ENCODE measurements at places on chromosomes 2 and 18.

DNA sequence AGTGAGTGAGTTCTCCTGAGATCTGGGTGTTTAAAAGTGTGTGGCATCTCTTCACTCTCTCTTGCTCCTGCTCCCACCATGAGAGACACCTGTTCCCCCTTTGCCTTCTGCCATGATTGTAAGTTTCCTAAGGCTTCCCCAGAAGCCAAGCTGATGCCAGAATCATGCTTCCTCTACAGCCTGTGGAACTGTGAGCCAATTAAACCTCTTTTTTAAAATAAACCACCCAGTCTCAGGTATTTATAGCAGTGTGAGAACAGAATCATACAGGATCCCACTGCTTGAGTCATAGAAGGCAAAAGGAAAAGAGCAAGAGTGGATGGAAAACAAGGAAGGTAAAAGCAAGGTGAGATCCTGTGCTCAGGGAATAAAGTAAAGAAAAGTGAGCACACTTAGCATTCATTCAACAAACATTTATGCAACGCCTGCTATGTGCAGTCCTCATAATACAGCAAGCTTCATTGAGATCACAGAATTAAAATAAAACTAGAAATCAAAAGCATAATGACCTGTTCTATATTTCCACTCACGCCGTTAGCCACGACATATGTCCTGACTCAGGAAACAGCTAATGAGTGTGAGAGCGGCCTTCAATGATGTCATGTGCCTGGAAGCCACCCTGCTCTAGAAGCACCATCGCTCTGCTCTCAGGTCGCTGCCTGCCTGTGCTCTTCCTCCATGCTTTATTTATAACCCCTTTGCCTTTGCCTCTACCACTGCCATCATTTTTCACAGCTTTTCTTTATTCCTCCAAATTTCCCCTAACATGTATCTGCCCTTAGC, 11.3 kb upstream of the COPS8 start:
- DNase-seq = no peak

DNA sequence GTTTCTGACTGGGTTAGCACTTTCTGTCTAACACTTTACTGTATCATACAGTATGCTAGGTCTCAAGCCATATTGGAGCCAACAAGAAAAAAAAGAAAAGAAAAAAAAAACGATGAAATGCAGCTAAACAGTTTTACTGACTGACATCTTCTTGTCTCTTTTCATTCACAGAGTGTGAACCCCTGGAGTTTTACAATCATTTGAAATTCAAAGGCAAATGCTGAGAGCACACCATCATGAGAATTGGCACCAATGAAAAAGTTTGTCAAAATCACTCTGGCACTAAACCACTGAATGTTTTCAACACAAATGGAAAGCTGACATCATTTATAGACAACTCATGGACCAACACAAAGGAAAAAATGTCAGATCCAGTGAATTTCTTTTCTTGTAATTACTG, 513.3 kb downstream of the LRRTM4 start:
- no peak for DNase-seq

DNA sequence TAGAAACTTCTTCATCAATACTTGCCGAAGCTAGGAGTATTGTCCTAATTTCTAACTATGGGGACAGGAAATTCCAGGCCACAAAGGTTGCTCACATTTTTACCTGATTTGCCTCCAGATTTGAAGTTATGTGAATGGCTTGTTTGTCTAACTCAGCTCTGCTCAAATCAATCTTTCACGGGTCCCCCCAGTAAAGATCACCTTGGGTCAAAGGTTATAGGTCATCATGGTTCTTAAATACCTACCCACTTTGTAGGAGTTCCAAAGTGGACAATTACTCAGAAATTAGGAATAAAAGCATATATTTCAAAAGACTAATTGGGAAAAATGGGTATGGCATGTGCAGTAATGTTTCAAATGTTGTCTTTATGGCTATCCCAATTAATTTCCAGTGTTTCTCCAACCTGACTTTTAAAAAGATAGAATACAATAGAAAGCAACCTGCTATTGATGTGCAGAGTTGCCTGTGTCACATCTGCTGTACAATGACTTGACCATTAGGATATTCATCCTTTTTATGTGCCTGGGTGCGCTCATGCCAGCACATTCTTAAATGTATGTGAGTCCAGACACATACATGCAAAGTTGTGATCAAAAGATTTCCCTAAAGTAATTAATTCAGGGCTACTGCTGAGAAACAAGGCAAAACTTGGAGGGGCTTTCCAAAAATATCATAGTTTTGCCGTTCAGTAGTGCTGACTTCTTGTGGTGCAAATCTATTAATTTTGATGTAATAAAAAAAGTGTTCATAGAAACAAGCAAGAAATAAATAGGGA, 126.1 kb downstream of the MYCN start:
- DNase-seq = no peak

GRCh38 chr18:35827275-35827902, 145.1 kb upstream of the RMP24 start:
- no peak for DNase-seq

GRCh38 chr2:8198766-8199382, 483.0 kb upstream of the ID2 start:
- DNase-seq = no peak

GRCh38 chr2:3443506-3444084, 64.1 kb downstream of the TRAPPC12 start:
- DNase-seq = no peak

- DNase-seq = no peak
These were observed 132.9 kb downstream of the AGPS start for GRCh38 chr2:177525351-177525924.

DNA sequence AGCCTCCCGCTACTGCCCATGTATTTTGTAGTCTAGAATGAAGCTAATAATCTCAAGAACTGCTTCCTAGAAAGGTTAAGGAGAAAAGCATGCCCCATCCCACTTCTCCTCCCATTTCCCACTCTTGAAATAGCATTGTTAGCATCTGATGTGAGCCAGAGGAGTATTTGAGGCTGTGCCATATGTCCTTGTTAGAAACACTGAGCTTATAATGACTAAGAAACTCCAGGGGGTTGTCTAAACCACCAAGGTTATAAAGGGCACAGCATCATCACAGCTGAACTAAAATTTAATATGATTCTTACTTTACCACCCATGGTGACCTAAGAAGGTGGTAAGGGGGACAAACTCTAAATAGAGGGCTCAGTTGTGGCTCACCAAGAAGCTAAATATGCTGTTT, 16.6 kb downstream of the TSPYL6 start:
- no peak for DNase-seq

DNA sequence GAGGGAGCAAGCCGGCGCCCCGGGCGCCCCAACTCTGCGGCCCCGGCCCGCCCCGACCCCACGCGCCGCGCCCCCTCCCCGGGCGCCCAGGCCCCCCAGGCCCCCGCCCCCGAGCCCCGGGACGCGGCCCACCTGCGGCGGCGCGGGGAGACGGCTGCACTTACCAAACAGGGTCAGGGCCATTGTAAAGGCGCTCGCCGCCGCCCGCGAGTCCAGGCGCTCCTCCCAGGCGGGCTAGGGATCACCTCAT, 526 bp downstream of the CHN1 start:
- no peak for DNase-seq

DNA sequence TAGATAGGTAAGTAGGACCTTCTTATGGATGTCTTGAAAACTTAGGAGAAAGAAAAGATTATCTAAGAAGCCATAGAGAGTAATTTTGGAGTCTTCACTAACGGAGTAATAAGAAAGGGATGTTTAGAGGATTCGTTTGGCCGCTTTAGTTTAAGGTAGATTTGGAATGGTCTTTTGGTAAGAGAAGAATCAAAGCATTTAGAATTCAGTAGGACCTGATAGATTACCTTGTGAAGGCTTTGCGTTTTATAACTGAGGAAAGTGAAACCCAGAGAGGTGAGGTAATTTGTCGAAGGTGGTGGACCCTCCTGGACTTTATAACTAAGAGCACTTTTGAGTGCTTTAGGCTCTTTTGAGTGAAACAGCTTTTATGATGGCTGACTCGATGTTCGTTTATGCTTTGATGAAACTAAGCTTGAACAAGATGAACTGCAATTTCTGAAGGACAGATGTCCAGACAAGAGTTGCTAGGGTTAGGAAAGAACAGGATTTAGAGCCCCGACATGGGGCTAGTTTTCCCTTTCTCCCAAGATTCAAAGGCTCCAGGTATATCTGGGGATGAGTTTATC, 1.3 kb downstream of the MYL12B start:
- DNase-seq = no peak

DNA sequence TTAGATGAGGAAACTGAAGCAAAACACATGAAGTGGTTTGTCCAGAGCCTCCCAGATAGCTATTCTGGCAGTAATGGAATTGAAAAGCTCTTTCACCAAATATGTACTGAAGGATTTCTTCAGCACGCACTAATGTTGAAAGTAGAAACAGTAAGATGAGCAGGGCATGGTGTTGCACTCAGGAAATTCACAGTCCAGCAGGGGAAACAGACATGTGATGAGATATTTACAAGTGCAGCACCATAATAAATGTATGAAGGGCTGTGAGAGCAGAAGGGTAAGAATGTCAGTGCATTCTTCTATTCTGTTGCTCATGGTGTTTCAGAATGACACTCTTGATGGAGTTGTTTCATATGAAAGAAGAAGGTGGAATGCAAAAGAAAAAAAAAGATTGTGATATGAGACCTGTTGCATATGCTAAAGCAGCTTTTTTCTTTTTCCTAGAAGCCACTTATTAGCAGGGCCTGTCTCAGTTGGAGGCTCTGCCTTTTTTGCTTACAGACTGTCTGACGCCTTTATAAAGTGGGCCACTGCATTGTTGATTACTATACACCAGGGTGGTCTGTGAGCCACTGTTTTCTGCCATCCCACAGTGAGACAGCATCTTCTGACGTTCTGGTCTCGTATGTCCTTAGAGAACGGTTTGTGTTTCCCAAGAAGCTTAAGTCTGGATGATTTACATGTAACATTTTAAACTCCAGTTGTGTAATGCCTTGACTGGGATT, 516.9 kb downstream of the ARHGAP15 start:
- no peak for DNase-seq

DNA sequence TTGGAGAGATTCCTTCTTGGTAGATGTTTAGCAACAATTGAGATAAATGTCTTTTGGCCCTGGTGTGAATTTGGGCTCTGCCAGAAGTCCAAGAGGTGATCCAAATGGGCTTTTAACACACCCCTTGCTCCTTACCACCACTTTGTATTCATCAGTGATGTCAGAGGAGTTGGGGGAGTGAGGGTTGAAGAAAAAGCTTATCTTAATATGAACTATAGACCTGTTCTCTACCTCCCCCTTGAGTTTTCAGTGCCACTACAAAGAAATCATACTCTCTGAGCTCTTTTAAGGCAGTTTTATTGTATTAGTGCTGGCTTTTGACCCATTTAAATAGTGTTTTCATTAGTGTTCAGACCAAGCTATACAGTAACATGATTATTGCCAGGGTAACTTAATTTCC, 229.1 kb downstream of the PHLPP1 start:
- no peak for DNase-seq

GRCh38 chr18:47265197-47265596, 13.7 kb upstream of the SKOR2 start:
- DNase-seq = no peak

GRCh38 chr2:8258406-8258805, 423.4 kb upstream of the ID2 start:
- no peak for DNase-seq

DNA sequence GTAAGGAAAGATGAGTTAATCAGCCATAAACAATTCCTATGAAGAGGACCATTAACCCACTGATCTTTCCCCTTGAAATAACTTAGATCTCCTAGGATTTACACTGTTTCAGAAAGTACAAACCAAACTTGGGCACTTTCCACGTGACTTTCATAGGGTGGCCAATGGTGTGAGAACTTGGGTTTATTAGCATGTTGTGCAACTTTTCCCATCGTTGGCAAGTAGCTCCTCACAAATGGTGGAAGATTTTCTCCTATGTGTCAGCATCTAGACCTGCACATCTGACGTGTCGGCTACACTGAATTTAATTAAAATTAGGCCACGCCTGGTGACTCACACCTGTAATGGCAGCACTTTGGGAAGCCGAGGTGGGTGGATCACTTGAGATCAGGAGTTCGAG, 116.3 kb downstream of the GALNT1 start:
- no peak for DNase-seq

DNA sequence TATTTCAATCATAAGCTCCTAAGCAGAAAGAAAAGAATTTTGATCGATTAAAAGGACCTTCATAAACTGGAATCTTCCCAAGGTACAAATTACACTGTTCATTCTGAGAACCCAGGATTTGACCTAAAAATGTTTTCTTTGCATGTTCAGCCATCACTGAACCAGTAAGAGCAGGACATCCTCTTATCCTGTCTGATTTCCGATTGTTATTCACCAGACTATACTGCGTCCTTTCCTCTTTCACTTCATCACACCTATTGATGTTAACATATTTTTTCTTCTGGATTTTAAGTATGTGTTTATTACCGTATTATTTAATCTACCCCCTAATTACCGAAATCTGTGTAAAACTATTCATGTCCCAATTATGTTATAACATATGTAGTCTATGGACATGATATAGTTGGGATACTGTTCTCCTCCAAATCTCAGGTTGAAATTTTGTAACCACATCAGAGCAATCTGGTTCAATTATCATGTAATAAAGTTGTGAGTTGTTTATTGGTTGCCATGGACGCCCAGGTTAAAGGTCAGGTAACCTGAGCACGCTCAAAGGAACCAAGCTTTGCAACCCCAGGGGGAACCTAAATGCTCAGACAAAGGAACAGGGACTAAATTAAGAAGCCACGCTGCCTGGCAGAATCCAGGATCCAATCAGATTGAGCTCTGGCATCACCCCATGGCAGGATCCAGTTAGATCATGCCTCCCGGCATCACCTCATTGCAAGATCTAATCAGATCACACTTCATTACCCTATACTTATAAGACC, 11.6 kb upstream of the TBC1D8 start:
- no peak for DNase-seq

DNA sequence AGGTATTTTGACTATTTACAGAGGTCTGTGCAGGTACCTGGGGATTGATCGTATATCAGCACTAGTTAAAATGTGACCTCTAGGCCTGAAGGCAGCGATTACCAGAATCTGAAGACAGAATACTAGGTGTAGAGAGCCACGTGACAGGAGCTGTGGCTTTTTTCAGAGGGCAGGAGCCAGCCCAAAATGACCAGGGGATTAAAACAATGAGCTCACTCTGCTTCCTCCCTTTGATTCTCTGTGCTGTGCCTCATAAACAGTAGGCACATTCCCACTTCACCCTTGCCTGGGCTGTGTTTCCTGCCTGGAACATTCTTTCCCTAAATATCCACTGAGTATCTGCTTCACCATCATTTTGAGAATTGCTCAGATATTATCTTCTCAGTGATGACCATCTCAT, 15.2 kb downstream of the ITGAV start:
- DNase-seq = no peak

DNA sequence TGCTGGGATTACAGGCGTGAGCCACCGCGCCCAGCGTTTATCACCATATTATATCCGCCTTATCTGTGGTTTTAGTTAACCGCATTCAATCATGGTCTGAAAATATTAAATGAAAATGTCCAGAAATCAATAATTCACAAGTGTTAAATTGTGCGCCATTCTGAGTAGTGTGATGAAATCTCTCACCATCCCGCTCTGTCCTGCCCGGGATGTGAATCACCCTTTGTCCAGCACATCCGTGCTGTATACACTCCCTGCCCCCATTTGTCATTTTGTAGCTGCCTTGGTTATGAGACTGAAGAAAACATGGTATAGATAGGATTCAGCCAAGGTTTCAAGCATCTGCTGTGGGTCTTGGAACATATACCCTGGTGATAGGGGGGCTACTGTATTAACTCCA, 70.7 kb downstream of the TIMM21 start:
- no peak for DNase-seq

All from central memory CD4-positive, alpha-beta T cell (primary cell).